ENCODE measurements at places on chromosomes 1 and 21.

GRCh38 chr1:160993544-160994193, 27.3 kb downstream of the F11R start:
- DNase-seq: no peak

- DNase-seq: peak; percentile 22
Observed at GRCh38 chr1:77888781-77889642, 588 bp downstream of the NEXN start.

- no peak for DNase-seq
Observed at GRCh38 chr1:47228644-47229030, 3.4 kb downstream of the TAL1 start.

DNA sequence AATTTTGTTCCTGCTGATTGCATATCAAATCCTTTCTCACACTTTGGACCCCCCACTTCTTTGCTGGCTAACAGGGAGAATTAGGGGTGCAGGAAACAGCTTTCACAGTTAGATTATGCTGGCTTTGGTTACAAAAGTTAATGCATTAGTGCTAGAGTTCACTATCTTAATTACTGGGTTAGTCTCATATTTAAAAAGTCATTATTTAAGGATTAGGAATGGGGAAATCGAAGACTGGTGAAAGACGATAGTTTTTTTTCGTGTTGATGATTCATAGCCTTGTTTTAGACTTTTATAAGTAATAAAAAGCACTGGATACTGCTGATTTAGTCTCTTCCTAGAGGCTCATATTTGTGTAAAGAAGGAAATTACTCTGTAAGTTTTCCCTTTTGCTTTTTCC, 11.6 kb downstream of the ST6GALNAC3 start:
- no peak for DNase-seq

DNA sequence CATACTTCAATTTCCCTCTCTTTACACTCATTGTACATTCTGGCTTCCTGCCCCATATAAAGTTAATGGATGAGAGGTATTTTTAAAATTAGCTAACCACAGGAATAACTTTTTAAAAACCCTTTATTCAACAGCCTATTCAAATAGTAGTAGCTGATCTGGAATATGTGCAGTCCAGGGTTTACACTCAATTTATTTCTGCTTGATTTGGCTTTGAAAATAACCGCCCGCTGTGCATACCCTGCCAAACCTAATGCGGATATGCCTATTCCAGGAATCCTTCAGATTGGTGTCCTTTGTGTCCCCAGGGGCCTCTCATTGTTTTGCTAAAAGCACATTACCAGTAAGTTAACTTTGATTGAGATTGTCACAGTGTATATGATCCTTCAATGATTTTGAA, 1686.2 kb downstream of the PLA2G4A start:
- DNase-seq: no peak

- no peak for DNase-seq
Observed at GRCh38 chr1:78370356-78370755, 120.4 kb upstream of the PTGFR start.

- DNase-seq: peak; percentile 64
Observed at GRCh38 chr1:169711469-169712308, at the start of gene SELL. Gene SELL (minus strand): TSS chr1:169711620. CDS start chr1:169711498, 122 bp downstream.

- peak; percentile 96 for DNase-seq
Observed at GRCh38 chr1:40979241-40980067, at the start of gene CTPS1. Gene CTPS1 (plus strand): TSS chr1:40979696. CDS start chr1:40983291, 3,595 bp downstream.

DNA sequence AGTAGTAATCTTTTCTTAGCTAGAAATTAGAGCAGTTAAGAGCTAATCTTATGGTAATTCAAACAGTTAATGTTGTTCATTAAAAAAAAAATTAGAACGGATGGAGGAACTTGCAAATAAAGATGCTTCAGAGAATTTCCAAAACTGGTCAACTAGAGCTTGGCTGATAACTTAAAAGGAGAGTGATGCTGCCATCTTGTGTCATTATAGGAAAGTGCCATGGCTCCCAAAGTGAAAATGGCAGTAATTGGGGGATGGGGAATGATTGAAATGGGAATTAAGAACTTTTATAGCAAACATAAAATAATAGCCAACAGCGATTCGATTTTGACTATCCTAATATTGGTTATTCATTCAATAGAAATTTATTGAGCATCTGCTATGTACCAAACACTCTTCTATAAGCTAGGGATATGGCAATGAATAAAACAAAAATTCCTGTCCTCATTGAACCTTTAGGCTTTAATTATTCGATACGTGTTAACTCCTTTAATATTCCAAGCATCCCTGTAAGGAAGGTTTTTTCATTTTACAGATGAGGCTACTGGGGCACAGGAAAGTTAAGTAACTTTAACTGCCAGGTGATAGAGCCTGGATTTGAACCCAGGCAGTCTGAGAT, 5.7 kb upstream of the PLPP3 start:
- no peak for DNase-seq

GRCh38 chr1:242784807-242785206, 260.3 kb upstream of the PLD5 start:
- no peak for DNase-seq

GRCh38 chr21:35398346-35398982, 349.4 kb upstream of the RUNX1 start:
- DNase-seq: no peak

DNA sequence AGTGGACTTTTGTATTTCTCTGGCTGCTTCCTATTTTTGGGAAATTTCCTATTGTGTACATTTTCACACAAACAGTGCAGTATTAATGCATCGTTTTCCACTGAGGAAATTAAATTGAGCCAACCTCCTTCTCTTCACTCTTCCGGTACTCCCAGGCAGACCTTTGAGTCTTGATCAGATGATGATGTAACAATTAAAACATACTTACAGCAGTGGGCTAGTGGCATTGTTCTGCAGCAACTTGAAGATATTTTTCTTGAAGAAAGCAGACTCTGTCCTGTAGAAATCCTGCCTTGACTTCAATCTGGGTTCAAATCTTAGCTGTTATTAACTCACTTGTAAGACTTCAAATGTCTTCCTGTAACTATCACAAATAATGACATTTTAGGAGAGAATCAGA, 19.0 kb upstream of the TMEM200B start:
- no peak for DNase-seq

- DNase-seq: peak; percentile 33
Observed at GRCh38 chr1:115717541-115717940, 51.0 kb downstream of the CASQ2 start.

Data from activated CD4-positive, alpha-beta T cell treated with anti-CD3 and anti-CD28 coated beads, Interleukin-2, amount 50 U/mL, for 48 hours (primary cell).